ENCODE measurements at places on chromosomes 2 and 18.

- no peak for DNase-seq
Measured at GRCh38 chr2:239328351-239329191, 72.2 kb downstream of the HDAC4 start.

DNA sequence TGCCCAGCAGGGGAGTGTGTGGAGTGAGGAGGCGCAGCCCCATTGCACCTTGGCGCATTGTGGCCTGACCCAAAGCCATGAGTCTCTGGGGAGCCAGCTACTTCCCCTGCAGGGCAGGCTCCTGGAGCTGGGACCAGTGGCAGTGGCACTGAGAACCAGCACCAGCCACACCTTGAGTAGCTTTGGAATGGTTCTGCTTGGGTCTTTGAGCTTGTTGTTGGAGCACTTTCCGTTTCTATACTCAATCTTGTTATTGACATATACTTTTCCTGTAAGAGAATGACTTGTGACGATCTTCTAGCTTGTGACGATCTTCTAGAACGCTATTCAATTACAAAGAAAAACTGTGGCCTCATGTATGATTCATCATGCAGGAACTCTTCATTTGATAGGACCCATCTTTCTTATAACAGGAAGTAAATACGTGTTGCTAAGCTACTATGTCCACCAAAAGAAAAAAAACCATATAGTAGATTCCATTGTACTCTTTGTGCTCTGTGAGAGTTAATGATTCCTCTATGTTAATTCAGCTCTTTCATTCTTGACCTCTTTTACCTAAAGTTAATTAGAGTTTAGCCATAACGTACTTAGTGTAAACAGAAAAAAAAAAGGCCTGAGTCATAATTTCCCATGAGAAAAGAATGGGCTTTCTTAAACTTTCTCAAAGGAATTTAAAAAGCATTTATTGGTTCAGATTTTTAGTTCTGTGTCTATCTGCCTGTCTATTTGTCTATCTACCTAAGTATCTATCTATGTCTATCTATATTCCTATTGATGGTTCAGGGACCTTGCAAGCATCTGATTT lies 113.1 kb downstream of the GATA6 start:
- DNase-seq: peak; percentile 86

GRCh38 chr18:60053747-60054304 lies 154.0 kb downstream of the PMAIP1 start:
- DNase-seq: peak; percentile 60

GRCh38 chr2:63617366-63617765 lies 28.6 kb downstream of the MDH1 start:
- DNase-seq: no peak

GRCh38 chr2:85419009-85419675 lies 628 bp downstream of the SH2D6 start:
- peak; percentile 74 for DNase-seq

DNA sequence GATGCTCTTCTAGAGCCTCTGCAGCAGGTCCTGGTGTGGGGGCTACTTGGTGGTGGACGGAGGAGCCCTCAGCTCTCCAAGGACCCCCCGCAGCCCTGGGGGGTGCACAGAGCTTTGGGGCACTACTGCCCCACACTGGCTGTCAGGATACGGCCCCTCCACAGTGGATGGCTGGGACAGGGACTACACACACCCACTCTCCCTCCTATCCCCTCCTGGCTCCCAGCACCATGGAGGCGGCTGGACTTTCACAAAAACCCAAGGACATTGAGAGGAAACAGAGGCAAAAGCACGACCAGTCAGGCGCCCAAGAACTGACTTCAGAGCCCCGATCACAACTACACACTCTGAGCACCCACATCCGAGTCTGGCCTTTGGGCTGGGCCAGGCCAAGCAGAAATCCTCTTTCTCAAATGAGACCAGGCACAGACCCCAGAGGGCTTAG lies 12.6 kb downstream of the GPR35 start:
- no peak for DNase-seq

DNA sequence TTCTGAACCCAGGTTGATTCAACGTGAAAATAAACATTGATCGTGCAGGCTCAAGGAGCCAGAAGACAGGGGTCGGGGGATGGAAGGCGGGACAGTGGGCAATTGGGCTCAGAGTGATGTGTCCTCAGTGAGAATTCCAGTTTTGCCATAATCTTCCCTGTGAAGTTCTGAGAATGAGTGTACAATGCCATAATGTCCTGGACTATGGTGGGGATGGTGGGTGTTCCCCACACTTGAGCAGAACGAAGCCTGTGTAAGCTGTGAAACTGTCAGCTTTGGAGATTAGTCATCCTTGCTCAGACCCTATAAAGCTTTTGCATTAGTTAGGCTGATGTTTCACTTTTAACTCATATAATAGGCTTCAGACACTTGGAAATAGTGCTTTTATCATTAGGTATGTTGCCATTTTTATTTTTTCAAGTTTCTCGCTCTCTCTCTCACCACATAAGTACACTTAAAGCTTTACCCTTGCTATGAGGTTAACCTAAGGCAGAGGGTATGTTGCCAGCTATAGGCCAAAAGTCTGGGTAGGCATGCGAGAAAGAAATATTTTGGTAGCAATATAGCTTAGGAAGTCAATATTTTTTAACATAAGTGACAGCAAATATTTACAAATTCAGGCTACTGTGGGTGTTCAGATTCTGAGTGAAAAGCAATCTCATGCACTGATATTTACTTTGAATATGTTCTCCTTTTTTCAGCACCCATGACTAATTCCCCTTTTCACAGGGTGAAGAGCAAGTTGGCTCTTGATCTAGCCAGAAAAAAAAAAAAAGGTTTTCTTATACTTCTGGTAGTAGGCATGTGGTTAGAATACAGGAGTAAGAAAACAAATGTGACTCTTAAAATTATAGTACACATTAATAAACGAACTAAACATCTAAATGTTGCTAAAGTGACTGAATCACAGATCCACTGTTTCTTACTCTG lies 47.2 kb downstream of the CDC42EP3 start:
- DNase-seq: no peak

- no peak for DNase-seq
Measured at GRCh38 chr18:41131050-41131449, 824.0 kb upstream of the PIK3C3 start.

DNA sequence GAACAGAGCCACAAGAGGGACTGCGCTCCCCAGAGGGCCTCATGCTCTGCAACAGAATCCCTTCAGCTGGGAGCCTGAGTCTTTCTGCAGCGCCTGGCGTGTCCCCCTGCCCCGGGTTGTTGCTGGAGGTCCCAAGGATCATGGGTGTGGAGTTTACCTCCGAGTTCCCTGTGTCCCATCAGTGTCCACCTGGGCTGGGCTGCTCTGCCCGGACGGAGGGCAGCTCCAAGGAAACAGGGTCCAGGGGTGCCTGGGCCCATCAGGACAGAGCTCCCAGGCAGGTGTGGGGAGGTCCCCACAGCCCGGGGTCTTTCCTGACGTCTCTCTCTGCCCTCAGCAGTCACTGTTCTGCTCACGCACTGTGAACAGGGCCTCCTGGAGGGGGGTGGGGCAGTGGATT lies 63.5 kb downstream of the EMILIN2 start:
- DNase-seq: no peak

DNA sequence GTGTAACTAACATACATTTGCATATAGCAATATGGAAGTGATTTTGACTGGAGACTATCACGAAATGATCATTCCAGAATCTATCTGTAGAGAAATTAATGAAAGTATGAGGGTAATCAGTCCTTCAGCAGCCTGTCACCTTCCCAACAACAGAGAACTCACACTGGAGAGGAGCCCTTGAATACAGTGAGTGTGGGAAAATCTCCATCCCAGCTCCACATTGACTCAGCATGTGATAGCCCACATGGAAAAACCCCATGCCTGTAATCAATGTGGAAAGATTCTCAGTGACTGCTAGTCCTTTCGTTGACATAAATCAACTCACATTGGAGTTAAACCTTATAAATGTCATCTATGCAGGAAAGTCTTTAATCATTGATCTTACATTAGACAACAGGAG lies 13.1 kb upstream of the UXS1 start:
- DNase-seq: no peak

GRCh38 chr18:65938592-65939372 lies 188.0 kb downstream of the CDH7 start:
- DNase-seq: peak; percentile 34

- DNase-seq: peak; percentile 69
Measured at GRCh38 chr2:121689356-121689755, 40.1 kb upstream of the CLASP1 start.

DNA sequence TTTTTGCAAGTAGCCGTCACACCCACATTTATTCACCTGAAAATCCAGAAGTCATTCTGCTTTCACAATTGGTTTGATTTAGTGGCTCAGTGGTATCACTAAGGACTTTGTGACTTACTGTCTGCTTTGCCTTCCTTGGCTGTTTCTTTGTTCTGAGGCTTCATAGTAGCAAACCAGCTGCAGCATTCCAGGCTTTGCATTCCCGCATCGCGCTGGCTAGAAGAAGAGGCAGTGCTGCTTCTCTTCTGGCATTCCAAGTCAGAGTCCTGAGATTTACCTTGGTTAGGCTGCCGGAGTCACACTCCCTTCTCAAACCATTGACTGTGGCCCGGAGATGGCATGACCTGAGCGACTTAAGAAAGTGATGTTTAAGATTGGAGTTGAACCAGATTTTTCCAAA lies 35.1 kb downstream of the MYO1B start:
- no peak for DNase-seq

- no peak for DNase-seq
Measured at GRCh38 chr2:160541745-160542144, 48.1 kb upstream of the RBMS1 start.

- peak; percentile 86 for DNase-seq
Measured at GRCh38 chr2:217899231-217900009, 103.4 kb downstream of the TNS1 start.

GRCh38 chr2:54675281-54675680 lies 48.2 kb upstream of the EML6 start:
- DNase-seq: no peak

DNA sequence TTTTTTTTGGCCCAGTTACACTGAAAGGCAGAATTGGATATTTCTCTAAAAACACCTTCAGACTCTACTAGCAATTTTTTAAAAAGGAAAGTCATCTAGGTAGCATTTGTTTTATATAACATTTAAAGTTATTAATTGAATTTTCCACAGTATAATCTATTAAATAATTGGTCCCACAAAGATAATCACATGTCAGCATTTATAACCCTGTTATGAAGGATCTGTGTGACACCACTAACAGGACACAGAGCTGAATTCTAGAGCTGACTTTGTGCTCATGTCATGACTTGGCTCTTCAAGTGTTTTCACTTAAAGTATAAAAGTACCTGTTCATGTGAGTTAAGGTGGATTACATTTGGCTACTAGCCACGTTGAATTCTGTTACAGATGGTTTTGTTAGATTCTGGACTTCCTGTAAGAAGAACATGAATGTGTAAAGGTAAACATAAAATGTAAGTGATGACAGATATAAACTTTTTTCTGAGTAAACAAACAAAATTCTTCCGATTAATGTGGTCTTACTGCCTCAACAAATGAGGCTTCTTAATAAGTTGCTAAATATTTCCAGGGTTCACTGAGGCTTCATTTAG lies 69.1 kb upstream of the PROKR1 start:
- DNase-seq: no peak

DNA sequence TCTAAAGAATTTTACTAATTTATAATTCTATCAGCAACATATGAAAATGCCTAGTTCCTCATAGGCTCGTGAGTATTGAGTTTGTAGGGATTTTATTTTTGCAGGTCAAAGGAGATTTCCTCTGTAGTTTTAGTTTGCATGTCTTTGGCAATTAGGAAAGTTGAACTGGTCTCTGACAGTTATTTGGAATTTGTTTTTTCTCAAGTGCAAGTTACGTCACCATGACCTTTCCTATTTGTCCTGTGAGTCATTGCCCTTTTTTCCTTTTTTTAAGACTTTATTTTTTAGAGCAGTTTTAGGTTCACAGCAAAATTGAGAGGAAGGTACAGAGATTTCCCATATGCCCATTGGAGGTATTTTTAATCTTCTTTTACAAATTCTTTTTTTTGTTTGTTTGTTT lies 29.0 kb downstream of the RAMP1 start:
- DNase-seq: peak; percentile 36

GRCh38 chr2:196660244-196660643 lies 20.7 kb downstream of the CCDC150 start:
- DNase-seq: no peak

DNA sequence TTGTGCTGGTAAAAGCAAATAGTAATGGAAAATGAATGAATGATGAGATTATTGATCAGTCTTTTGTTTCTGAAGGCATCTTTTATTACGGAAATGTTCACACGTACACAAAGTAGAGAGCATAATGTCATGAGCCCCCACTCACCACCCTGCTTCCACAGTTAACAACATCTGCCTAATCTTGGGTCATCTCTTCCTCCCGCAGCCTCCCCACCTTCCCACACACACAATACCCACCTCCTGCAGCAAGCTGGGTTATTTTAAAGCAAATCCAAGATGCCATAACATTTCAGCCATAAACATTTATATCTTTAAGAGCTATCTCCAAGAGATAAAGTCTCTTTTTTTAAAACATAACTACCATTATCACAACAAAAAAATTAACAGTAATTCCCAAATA lies 36.3 kb downstream of the CYP27C1 start:
- DNase-seq: no peak

GRCh38 chr2:6970976-6971480 lies 53.8 kb downstream of the RNF144A start:
- no peak for DNase-seq

GRCh38 chr2:36670881-36671595 lies 25.5 kb upstream of the VIT start:
- DNase-seq: no peak

DNA sequence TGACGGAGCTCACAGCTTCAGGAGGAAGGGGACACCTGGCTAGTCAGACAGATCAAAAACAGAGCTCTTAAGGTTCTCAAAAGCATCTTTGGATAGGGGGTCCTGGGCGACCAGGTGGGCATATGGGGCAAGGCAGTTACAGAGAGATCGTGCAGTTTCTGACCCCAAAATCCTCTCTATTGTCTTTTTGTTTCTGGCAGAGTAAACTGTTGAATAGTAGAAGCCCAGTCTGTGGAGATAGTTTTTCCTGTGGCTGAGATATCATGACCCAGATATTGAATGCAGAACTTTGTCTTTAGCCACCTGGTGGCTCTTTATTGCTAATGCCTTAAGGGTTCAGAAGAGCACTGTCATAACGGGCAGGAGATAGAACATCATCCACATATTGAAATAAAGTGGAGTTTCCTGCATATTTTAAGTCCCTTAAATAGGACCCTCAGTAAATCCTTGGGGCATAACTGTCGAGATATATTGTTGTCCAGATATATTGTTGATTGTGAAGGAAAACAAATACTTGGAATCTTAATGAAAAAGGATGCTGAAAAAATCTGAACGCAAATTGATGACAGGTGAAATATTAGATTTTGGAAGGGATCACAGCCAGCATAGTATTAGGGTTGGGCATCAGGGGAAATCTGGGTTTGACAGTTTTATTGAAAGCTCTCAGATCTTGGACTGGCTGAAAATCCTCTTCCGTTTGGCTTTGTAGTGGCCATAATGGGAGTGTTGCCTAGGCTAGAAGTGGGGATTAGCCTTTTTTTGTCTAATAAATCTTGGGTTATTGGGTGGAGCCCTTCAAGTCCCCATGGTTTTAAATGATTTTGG lies 14.1 kb upstream of the ZDBF2 start:
- peak; percentile 23 for DNase-seq
